ENCODE measurements at places on chromosomes 1 and 21. TPM values are rescaled to one million over a fixed set of nuclear protein-coding genes. Genes with fewer than 3 reads are reported as not detected.

OR2T35 gene
- not detected for total RNA-seq

DCDC2B gene
- not detected for total RNA-seq

ZNF281 gene
- total RNA-seq, result 8.7 TPM

ARHGEF2 gene
- 46.4 TPM for total RNA-seq

CFHR2 gene
- not detected for total RNA-seq

DNAH14 gene
- total RNA-seq, result 4.0 TPM

FCGR2B gene
- not detected for total RNA-seq

TTLL7 gene
- total RNA-seq, result 7.4 TPM

TFF3 gene
- not detected for total RNA-seq

NBPF6 gene
- total RNA-seq, result not detected

S100PBP gene
- 12.9 TPM for total RNA-seq

LAMB3 gene
- total RNA-seq, result 27.6 TPM

UTS2 gene
- not detected for total RNA-seq

SERPINC1 gene
- not detected for total RNA-seq

FBXO2 gene
- total RNA-seq, result 0.68 TPM

GUCA2A gene
- not detected for total RNA-seq

HENMT1 gene
- 3.4 TPM for total RNA-seq

NIBAN1 gene
- total RNA-seq, result 11.7 TPM

GNAT2 gene
- total RNA-seq, result 0.68 TPM

MX1 gene
- total RNA-seq, result 6.6 TPM

PDZK1 gene
- 0.10 TPM for total RNA-seq

GPR37L1 gene
- total RNA-seq, result not detected

MAB21L3 gene
- total RNA-seq, result not detected

ARTN gene
- total RNA-seq, result not detected

KRTAP19-1 gene
- not detected for total RNA-seq

BSND gene
- total RNA-seq, result not detected

RORC gene
- not detected for total RNA-seq

HPCAL4 gene
- 0.15 TPM for total RNA-seq

RUNX3 gene
- not detected for total RNA-seq

GPR52 gene
- total RNA-seq, result 0.25 TPM

CD34 gene
- 6.1 TPM for total RNA-seq

OR2L5 gene
- total RNA-seq, result not detected

SELENON gene
- 86.9 TPM for total RNA-seq

PTGFR gene
- 9.9 TPM for total RNA-seq
